ENCODE measurements at places on chromosomes 11 and 22.

- DNase-seq, result no peak
Measured at GRCh38 chr22:37137131-37137530, 12.6 kb downstream of the IL2RB start.

- DNase-seq, result no peak
Measured at GRCh38 chr11:26319906-26320305, 12.0 kb upstream of the ANO3 start.

DNA sequence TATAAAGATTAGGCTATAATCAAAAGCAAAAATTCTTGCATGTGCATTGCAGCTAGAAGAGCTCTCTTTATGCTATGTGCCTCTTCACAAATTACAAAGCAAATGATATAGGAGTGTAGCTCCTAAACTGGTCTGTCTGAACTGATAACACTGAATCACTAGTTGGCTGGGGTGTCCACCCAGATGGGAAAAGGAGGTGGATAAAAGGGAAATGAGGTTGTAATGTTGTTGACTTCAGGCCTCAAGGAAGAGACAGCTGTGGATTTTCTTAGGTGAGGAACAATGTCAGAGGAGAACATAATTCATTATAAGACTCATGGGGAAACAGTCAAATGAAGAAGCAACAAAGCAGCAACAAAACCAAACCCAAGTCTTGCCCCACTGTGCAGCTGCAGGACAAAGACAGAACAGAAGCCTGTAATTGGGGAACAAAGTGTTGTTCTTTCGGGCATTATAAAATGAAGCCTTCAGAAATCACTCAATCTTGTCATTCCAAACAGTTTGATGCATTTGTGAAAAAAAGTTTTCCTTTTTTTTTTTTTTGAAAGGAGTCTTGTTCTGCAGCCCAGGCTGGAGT, 130.1 kb upstream of the DDI1 start:
- DNase-seq, result no peak

- DNase-seq, result no peak
Measured at GRCh38 chr11:32858731-32859130, 29.0 kb downstream of the PRRG4 start.

GRCh38 chr11:110971140-110971539, 258.9 kb upstream of the ARHGAP20 start:
- DNase-seq, result no peak

- no peak for DNase-seq
Measured at GRCh38 chr11:27085111-27085510, 44.5 kb downstream of the BBOX1 start.

GRCh38 chr22:44391481-44392445, 79.0 kb upstream of the SHISAL1 start:
- DNase-seq, result no peak

DNA sequence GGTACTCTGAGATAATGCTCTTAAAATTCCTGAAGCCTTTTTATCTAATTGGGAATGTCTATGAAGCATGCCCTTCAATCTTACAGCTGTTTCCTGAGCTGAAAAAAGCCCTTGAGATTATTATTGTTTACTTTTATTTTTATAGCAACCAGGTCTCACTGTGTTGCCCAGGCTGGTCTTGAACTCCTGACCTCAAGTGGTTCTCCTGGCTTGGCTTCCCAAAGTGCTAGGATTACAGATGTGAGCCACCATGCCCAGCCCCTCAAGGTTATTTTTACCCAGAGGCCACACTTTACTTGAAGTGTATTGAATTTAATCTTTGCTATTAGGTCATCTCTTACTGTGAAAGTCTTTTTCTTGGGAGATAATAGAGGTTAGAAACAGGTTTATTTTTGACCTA, 7.0 kb upstream of the SWAP70 start:
- no peak for DNase-seq

- no peak for DNase-seq
Measured at GRCh38 chr22:47619631-47620030, 857.2 kb downstream of the TBC1D22A start.

GRCh38 chr11:74818283-74818946, 69.8 kb downstream of the RNF169 start:
- no peak for DNase-seq

DNA sequence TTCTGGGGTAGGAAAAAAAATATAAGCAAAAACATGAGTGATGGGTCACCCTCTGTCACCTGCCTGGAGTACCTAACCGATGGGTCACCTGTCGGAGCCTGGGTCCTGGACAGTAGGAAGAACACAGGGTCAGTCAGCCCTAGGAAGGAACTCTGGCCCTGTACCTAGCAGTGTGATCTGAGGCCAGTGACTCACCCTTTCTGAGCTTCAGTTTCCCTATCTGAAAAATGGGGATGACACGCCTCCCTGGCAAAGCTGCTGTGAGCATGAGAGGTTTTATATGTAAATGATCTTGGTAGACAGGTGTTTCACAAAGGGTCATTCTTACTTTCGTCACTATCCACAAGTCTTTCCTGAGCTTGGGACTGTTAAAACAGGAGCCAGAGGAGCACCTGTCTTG, 182.0 kb downstream of the ST3GAL4 start:
- DNase-seq, result no peak

DNA sequence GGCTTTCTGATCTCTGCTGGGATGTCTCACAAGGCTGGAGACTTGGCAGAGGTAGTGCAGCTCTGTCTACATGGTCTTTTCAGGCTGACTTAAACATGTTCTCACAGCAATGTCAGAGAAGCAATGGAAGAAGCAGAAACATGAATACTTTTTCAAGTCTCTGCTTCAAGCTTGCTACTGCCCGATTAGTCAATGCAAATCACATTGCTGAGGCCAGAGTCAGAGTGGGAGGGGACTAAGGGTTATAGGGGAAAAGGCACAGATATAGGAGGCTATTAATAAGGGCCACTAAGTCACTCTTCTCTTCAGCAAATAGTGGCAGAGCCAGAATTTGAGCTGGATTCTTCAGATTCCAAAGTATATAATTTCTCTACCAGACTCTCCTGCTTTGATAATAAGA, 390.5 kb downstream of the TMEM135 start:
- no peak for DNase-seq

GRCh38 chr22:40556641-40557040, 79.9 kb downstream of the MRTFA start:
- no peak for DNase-seq

DNA sequence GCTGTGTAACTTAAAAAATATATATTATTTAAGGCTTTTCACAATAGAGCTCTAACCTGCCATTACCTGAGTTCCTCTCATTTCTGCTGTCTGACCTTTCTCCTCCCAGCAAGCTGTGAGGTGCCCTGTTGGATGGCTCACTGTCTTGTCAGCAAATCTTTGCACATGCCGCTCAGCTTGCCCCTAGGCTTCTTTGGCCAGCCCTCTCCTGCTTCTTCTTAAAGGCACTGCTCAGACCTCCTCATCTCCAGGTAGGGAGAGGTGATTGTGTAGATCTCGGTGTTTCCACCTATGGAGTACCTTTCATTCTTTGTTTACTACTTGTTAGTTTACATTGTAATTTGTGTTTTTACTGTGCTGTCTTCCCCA, 96.5 kb downstream of the EXT2 start:
- DNase-seq, result no peak

DNA sequence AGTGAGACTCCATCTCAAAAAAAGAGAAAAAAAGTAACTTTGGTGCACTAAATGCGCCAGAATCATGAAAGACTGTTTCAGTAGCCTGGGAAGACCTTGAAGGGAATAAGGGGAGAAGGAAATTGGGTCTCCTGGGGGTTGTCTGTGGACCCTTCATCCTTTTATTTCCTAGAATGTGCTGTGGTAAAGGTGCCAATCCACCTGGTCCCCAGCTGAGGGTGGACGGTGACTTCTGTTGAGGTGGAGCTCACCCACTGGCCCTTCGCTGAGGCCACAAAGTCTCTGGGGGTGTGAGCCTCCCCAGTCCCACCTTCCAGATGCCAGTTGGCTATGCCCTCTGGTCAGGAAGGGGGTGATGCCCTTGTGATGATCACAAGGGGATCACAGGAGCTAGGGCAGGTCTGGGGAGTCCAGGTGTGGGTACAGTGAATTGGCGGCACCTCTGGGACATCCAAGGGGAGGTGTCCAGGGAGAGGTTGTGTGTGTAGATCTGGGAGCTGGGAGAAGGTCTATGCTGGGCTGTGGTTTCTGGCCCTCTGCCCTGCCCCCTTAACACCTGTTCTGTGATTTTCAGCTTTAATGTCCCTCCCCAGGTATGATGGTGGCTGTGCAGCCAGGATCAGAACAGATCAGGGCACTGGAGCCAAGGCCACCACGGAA, 34.2 kb upstream of the LMO1 start:
- no peak for DNase-seq

GRCh38 chr11:78654071-78654470, 79.4 kb upstream of the NARS2 start:
- DNase-seq, result no peak

DNA sequence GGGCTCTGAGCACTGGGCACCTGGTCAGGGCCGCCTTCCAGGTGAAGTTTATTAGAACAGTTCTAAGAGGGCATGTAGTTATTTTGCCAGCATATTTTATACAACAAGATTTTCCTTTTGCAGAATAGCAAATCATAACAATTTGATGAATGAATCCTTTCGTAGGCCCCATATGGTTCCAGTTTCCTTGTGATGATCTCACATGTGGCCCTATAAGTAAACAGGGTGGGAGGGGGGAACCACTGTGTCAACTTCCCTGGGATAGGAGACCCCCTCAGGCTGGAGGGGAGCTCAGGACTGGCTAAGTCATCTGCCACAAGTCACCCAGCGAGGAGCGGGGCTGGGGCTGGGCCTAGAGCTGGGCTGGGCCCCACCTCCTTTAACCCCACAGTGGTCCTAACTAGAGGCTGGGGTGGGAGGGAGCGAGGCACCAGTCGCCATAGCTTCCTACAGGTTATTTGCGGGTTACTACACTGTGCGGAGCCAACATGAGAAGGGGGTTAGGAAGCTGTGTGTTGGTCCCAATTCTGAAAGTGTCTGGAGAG, 4.2 kb downstream of the FBLN1 start:
- DNase-seq, result no peak

DNA sequence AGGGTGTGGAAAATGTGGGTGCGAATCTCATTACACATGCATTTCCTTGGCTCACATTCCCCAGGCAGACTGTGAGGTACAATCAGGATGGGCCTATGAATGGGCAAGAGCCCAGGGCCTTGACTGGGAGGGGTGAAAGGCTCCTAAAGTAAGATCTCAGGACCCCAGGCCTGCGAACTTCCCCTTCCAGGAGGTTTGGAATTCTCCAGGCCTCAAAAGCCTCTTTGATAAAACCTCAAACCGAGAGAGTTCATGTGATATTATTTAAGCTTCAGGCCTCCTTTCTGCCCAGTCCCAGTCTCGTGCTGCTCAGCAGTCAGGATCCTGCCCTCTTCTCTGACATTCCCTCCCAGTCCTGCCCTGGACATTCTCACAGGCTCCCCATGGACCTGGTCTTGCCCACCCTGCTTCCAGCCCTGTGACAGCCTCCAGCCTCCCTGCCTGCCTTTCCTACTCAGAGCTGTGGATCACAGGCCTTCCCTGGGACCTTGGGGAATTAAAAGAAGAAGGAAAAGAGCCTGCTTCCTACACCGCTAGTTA, 37.3 kb upstream of the TEAD1 start:
- no peak for DNase-seq

- no peak for DNase-seq
Measured at GRCh38 chr11:96905143-96905542, 515.3 kb downstream of the JRKL start.

Measured in stimulated activated CD8-positive, alpha-beta memory T cell treated with anti-CD3 and anti-CD28 coated beads, Interleukin-7, amount 100 ng/mL, for 48 hours (primary cell).